Activated CD4-positive, alpha-beta T cell treated with anti-CD3 and anti-CD28 coated beads, Interleukin-2, amount 50 U/mL, for 24 hours (primary cell): ENCODE measurements at places on chromosomes 5 and 9.

GRCh38 chr9:137454145-137454596 lies 5.0 kb downstream of the NSMF start:
- DNase-seq: no peak

DNA sequence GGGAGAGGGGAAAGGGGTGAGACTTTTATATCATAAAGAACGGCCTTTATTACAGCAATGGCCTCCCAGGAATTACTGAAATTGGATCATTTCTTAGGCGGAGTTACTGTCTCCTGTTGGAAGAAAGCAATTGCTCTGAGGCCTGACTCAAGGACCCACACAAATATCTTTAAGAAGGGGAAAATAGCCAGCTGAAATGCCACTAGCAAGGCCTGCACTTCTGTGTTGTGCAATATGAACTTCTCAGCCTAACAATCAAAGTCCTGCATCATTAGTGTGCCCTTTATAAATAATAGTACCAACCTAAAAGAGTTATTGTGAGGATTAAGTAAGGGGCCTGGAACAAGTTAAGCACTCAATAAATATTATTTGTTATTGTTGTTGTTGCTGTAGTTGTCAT lies 30.1 kb upstream of the TRIM32 start:
- DNase-seq: no peak

- DNase-seq: no peak
Measured at GRCh38 chr5:117675646-117676045, 1101.0 kb upstream of the SEMA6A start.

DNA sequence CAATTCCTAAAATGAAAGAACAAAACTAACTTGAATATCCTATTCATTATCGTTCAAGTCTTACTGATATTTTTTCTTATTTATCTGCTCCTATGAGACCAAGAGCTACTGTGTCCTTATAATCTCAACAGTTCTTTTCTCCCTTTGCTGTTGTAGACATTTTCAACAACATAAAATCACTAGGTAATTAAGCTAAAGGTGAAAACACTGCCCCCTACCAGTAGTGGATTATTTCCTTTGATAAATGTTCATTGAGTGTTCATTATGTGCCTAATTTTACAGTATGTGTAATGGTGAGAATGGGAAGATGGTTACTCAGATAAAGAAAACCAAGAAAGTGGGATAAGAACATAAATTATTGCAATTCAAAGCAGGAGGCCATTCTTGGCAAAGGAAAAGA lies 41.4 kb upstream of the PAPPA start:
- DNase-seq: no peak

- no peak for DNase-seq
Measured at GRCh38 chr5:139388198-139388821, 1.4 kb downstream of the MZB1 start.

DNA sequence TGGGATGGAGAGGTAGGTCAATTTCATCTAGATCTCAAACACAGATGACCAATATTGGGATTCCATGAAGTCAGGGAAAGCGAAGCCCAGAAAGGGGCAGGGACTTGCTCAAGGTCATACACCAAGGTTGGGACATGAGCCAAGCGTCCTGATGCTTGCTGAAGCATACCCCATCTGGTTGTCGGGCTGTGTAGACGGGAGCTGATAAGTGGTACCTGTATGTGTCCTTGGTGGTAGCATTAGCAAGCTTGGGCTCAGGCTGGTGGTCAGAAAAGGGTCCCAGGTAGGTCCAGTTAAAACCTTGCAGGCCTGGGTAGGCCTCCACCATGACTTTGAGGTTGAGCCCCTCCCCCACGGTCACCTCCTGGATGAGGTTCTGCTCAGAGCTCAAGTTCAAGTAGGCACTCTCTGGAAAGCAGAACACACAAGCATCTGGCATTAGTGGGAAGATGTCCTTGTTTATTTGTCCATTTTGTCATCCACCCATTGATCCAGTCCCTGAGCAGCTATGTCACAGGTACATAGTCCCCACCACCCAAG lies 13.2 kb downstream of the CSF1R start:
- DNase-seq: no peak

- no peak for DNase-seq
Measured at GRCh38 chr5:94345257-94345656, 273.1 kb downstream of the KIAA0825 start.

DNA sequence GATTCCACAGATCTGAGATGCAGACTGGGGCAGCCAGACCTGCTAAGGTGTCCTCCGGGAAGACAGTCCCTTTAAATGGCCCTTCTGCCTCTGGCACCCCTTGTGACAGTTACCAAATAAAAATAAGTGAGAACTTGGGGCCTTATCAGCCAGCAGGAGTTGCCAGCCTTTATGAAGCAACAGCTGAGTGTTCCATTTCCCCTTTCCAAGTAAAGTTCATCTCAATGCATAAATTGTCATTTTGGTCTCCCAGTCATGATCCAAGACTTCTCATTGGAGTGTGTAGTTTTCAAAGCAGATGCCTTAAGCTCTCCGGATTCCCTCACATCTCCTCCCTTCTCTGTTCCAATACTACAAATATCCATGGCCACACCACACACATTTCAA lies 4.1 kb downstream of the PTCH1 start:
- DNase-seq: no peak

DNA sequence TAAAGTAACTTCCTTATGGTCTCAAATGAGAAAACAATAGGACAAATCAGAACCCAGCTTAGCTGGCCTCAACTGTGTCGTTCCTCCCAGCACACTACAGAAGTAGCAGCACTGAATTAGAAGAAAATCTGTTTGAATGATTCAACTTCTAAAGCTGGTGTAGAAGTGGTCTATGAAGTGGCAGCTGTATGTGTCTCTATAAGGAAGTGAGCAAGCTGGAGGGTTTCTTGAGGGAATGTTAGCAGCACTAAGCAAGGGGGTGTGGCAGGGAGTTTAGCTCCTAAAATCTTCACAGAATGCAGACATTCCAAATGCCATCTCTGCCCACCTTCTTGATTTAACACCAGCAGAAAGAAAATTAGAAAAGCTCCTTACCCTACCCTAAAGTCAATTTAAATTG lies 4.1 kb downstream of the KLF9 start:
- no peak for DNase-seq

DNA sequence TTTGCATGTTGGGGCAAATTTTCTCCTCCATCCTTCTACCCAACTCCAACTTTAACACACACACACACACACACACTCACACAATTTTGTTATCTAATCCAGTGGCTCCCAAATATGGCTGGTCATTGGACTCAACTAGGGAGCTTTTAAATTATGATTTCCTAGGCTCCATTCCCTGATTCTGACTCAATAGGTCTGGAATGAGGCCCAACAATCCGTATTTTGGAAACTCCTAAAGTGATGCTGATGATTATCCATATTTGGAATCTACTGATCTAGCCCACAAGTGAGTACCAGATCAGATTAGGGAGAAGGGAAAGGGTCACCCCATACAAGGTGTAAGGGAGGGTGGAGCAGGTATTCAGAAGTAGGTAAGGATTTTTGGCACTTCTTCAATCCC lies 309.7 kb downstream of the TLE1 start:
- no peak for DNase-seq

DNA sequence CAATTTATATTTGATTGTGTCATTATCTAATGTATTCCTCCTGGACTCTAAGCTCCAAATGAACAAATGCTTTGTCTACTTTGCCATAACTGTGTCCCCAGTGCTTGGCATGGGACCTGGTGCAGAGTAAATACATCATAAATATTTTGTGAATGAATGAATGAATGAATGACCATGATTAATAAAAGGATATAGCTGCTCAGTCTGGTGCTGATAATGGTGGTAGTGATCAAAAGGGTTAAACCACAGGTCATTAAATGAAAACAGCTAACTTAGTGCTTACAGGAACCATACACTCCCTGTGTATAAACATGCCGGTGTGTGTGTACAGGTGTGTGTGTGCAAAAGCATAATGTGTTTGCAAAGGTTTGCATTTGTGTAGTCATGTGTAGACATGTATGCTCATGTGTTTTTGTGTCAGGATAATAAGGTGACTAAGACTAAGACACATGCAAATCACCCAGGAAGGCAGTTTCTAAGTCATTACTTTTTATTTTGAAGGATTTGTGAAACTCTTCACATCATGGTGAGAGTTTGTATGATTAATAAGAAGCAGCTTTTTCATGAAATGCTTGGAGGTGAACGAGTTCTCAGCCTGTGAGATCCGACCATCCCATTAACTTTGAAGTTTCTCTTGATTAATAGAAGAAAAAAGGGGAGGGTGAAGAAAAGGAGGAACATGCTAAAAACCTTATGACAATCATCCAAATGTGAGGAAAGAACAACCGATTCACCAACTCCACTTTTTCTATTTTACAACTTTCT lies 24.6 kb downstream of the SPARC start:
- no peak for DNase-seq

DNA sequence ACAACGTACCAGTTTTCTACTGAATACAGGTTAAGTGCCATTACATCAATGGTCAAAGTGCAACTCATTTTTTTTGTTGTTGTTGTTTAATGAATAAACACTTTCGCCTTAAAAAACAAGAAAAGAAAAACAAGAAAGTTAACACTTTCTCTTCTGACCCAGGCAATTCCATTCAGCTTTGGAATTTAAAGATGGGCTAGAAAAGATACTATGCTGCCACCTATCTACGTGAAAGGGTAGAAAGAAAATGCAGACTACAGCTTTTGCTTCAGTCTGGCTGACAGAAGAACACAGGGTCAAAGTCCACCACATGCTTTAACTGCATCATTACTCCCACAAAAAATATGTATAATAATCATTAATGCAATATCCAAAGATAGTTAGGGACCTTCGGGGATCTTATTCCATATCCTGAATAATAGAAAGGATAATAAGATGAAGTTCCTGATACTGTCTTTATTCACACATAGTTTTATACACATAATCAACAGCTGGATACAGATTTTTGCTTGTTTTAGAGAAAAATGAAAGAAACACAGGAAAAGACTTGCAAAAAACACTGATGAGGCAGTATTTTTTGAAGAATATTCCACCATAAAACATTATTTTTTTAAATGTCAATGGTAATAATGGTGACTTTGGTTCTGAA lies 40.4 kb downstream of the ZDHHC21 start:
- no peak for DNase-seq

GRCh38 chr5:65481171-65481581 lies 544 bp downstream of the ADAMTS6 start:
- no peak for DNase-seq

DNA sequence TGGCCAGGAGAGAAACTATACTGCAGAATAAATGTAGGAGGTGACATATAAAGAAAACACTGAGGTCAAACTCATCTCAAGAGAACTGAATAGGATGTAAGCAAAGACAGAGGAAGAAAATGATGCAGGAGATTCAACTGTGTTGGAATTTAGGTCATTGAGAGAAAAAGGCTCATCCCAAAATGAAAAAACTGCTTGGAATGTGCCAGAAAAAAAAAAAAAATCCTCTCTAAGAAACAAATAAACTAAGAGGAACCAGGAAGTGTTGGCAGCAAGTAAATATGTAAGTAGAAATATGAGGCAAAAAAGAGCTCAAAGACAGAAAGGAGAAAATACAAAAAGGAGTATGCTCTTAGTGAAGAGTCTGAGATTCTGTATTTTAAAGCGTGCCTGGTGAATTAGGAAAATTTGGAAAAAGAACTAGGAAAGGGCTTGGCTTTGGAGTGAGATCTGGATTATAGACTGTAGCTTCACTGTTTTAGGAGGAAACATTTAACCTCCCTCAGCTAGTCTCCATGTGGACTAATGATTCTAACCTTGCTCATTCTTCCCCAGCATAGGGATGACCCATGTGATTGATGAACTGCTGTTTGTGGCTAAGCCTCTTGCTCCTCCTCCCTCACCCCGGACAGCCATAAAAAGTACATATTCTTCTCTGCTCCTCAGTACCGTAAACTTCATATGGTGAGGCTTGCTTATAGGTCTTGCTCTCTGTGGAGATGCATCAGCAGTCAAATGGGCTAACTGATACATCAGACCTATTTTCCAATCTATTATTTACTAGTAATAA lies 185.6 kb upstream of the POU5F2 start:
- DNase-seq: no peak

- no peak for DNase-seq
Measured at GRCh38 chr9:113359385-113359784, 10.0 kb downstream of the BSPRY start.

DNA sequence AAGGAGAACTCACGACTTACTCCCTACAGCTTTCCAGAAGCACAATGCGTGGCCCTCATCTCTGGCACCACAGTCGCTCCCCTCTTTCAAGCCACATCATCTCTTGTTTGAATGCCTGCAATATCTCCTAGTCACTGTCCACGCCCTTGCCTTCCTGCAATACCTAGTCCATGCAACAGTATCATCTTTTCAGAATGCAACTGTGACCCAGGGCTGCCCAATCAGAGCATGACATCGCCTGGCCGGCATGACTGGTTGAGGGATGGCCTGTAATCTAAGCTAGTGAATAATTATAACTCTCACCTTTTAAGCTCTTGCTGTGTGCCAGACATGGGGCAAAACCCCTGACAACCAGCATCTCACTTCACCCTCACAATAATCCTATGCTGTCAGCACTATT lies 52.5 kb upstream of the CPEB4 start:
- no peak for DNase-seq

GRCh38 chr9:9552665-9553064 lies 1060.1 kb downstream of the PTPRD start:
- no peak for DNase-seq

- DNase-seq: no peak
Measured at GRCh38 chr9:125851979-125852378, 104.8 kb downstream of the PBX3 start.

GRCh38 chr5:51387884-51388275 lies 4.6 kb downstream of the ISL1 start:
- DNase-seq: no peak

- no peak for DNase-seq
Measured at GRCh38 chr5:122442938-122443337, 130.9 kb downstream of the SNCAIP start.

DNA sequence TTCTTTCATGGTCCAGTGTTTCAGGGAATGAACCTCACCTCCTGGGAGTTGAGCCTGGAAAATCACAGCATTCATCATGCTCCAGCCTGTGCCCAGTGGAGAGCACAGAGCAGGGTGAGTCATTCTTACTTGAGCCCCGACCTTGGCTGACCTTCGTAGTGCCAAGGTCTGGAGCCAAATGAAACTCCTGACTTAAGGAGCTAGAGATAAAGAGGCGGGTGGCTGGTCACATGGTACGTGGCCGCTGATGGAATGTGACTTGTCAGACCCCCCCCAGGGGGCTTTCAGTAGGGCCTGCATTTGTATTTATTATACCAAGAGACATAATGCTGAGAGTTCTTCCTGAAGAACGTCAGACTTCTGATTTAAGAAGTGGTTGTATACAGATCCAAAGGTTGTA lies 15.0 kb upstream of the PIP5K1B start:
- no peak for DNase-seq
